ENCODE measurements at places on chromosomes 4 and X.

GRCh38 chr4:118177126-118177525, 142.8 kb downstream of the NDST3 start:
- DNase-seq: no peak

DNA sequence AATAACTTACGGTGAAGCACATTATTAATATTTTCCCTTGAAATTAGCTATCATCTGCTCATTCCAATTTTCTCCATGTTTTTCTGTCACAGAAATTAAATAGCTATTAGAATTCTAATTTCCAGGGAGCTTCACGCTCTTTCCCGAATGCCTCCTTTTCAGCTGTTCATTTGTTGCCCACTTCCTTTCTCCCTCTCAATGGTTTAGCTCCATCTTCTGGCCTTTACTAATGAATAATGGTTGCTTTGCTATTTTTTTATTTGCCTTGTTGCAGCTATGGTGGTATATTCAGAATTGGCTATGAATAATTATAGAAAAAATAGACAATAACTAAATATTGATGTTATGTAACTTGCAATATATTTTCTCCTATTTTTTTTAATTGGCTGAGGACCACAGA, 70.5 kb downstream of the GRIA2 start:
- no peak for DNase-seq

GRCh38 chr4:174928174-174928573, 10.0 kb downstream of the ADAM29 start:
- DNase-seq: no peak

- no peak for DNase-seq
Observed at GRCh38 chrX:104420907-104421306, 145.1 kb upstream of the IL1RAPL2 start.

DNA sequence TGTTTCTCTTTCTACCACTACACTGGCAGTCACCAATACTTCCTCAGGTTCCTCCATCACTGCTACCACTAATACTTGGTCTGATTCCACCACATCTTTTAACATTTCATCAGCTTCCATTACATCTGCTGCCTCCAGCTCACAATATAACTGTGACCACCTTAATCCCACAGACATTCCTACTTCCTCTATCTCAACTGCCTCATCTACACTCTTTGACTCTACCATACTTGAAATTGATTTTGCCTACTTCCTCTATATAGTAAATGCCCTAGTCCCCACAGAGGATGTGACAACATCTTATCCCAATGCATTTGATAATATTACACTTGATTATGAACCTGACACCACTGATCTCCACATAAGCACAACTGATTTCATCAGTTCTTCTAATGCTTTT, 29.0 kb downstream of the OPRPN start:
- no peak for DNase-seq

- DNase-seq: no peak
Observed at GRCh38 chr4:122017296-122017695, 65.4 kb upstream of the TRPC3 start.

GRCh38 chr4:59553063-59553720, 1646.9 kb upstream of the ADGRL3 start:
- DNase-seq: no peak

DNA sequence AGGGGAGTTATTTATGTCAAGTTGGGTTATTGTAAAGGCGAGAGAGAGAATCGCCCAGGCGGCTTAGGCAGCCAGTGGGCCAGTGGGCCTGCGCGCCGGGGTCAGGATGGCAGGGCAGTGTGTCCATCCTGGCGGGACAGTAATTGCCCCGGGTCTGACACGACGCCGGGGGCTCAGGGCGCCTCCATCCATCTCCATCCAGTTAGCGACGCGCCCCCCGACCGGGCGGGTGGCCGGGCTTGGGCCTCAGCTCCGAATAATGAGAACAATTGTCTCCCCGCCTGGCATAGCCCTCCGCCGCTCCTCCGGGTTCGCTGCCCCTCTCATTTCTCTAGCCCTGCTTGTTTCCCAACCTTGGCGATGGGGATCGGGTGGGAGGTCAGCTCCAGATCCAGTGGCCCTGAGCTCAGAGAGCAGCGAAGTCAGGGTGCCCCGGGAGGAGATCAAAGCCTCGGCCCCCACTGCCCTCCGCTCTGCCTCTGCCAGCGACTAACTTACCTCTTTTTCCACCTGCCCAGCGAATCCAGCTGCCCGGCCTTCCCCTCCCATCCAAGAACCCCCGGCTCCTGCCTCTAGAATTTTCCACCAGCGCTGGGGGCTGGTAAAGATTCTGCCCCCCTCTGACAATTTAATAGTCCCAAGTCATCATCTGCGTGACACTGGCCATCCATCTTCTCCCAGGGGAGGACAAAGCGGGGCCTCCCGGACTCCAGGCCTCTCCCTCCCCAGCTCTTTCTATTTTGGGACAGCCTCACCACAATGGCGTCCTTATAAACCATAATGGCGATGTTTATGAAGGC, 56.9 kb upstream of the TMEM33 start:
- no peak for DNase-seq

- DNase-seq: no peak
Observed at GRCh38 chr4:142778430-142778829, 67.7 kb downstream of the INPP4B start.

GRCh38 chr4:89123451-89123851, 12.1 kb downstream of the TIGD2 start:
- no peak for DNase-seq

DNA sequence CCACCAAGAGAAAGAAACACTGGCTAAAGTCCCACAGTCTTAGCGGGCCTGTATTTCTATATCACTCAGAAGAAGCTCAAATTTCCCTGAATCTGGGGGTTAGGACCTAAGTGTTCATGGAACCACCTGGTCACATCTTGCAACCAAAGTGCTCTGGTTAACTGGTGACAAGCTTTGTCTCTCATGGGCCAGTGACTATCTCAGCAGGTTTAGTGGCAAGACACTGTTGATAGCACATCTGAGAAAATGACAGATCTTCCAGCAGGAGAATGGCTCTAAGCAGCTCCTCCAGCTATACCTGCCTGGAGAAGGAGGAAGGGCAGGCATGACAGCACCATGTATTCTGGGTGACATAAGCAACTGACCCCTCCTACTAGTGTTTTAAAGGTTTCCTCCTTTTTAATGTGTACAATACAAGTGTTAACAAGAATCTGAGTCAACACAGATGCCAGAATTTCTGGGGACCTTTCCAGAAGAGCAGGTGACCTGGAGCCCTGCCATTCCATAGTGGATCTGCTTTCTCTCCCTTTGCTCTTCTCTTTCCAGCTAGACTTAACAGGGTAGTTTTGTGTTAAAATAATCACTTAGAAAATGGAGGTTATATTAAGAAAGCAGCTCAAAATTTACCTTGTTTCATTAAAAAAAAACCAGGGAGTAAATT, 17.3 kb upstream of the QRFPR start:
- DNase-seq: no peak

- no peak for DNase-seq
Observed at GRCh38 chrX:105564501-105564900, 257.8 kb upstream of the NRK start.

DNA sequence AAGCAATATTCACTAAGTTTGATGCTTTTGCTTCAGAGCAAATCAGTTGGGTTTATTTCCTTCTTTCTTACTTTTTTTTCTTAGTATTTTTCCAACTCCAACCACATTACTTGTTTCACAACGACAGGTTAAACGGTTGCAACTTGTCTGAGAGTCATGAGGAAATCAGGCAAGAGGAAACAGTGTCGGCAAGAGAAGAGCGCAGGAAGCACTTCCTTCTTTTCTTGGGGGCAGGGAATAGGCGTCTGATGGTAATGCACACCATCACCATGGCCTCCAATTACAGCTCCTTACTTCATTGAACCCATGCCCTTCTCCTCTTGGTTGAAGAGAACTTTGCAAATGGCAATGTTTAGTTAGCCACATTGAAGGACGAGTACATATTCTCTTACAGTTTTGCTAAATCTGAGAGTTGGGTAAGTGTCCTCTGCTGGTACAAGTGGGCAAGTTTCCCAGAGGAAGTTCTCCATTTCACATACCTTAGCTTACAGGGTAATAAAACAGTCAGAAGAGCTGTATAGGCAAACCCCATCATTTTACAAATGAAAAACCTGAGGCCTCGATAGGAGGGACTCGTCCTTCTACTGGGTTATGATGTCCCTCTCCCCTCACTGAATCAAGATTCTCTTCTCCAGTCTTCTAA, 8.3 kb upstream of the CXCL8 start:
- no peak for DNase-seq

DNA sequence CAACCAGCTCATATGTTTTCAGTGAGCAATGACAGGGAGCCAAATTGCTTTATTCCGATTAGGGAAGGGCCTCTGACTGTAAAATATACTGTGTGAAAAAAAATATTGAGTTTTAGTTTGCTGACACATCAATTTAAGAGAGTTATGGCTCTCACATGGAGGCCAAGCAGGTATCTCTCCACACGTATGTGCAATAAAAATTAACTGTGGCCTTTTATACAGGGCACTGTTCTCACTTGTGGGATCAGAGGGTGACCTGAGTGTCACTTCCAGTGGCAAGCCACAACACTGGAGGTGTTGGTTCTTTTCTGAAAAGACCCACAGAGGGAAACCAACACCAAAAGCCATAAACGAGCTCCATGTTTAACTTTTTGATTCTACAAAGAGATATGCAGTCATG, 462.8 kb downstream of the MID1IP1 start:
- DNase-seq: no peak

- no peak for DNase-seq
Observed at GRCh38 chr4:183588169-183588675, 70.8 kb downstream of the RWDD4 start.

DNA sequence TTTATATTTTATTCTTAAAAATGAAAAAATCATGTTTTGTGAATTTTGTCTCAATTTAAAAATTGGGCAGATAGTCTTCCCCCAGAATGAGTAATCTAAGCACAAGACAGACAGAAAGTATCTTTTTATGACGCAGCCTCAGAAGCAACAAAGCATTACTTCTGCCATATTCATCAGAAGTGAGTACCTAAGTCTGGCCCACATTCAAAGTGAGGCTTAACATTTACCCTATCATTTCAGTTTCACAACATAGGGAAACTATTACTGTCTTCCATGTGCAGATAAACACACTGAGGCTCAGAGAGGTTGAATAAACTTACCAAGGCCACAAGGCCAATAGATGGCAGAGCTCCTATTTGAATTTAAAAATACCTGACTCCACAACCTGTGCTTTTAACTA, 4.4 kb upstream of the PRDX4 start:
- no peak for DNase-seq

DNA sequence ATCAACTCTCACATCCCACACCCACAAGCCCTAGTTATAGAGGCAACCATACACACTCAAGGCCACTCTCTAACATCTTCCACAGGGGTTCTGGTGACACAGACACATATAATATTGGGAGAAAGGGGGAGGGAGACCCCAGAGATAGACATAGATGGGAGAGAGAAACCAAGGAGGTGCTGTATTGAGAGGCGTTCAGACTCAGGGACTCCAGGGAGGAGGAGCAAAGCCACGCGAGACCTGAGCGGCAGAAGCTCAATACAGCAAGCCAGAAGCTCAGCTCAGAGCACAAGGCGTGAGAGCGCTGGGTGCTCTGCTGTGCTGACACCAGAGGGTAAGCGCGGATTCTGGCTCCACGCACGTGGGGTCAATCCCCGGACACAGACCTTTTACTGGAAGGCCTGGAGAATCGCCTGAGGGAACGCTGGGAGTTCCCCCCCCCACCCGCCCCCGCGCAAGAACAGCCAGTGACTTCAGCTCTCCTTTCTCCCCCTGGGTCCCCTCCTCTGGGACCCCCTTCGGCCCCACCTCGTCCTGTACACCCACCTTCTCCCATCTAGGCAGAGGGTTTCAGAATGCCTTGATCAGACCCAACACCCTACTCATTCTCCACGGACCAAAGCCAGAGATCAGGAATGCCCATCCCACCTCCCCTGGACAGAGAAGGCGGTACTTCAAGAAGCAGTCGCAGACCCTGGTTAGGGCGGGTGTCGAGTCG, 8.7 kb downstream of the MSX1 start:
- no peak for DNase-seq

DNA sequence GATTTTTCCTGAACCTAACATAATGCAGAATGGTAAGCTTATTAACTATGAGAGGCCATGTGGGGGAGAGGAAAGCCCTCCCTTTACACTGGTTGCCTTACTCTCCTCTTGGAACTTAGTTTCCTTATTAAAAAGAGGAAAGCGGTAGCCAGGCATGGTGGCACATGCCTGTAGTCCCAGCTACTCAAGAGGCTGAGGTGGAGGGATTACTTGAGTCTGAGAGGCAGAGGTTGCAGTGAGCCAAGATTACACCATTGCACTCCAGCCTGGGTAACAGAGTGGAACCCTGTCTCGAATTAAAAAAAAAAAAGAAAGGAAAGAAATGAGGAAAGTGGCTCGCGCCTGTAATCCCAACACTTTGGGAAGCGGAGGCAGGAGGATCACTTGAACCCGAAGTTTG, 2.0 kb downstream of the FAM47E start:
- DNase-seq: no peak

GRCh38 chr4:45063696-45064095, 337.3 kb upstream of the GNPDA2 start:
- DNase-seq: no peak

DNA sequence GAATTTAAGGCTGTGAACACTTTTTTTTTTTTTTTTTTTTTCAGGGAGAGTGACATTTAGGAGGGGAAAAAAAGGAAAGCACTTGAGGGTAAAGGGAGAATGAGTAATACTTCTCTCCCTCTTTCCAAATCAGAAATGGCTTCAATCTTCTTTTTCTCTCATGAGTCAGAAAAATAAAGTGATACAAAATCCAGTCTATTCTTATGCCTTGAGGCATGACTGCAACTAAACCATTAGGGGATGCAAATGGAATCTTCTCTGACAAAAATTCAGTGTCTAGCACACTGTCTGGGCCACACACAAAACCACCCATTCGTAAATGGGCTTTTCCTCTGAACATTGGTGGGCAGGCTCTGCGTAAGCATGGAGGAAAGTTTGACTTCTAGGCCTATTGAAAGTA, 46.7 kb upstream of the POU4F2 start:
- DNase-seq: no peak

DNA sequence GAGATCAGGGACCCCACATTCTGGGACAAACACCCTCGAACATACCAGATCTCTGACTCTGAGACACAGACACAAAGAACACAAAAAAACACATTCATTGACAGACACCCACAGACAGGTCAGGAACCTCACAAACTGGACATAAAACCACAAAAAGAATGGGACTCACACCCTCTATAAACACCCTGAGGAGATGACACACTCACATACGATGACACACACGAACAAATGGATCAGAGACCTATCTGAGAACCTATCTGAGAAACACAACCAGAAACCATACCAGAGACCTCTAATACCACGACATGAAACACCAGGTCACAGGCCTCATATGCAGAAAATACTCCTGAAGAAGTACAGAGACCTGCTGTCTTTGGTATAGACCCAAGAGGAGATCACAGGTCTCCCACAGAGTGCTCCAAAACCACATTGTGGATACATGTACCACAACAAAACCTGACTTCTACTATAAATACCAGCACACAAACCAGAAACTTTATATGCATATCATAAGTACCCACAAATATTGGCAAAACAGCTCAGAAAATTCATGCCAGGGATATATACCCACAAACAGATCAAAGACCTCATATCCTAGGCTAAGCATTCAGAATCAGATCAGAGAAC, 19.5 kb downstream of the SUV39H1 start:
- DNase-seq: no peak
